ENCODE measurements at places on chromosomes 12 and 14. TPM values are rescaled to one million over a fixed set of nuclear protein-coding genes. Genes with fewer than 3 reads are reported as not detected.

GRCh38 chr14:94001016-94001415 is 3.9 kb downstream of the CCDC197 start:
- H3K27me3 ChIP-seq, result peaks cover 5% of the 10 kb centered on the region
- peaks cover 30% of the 10 kb centered on the region for H3K4me1 ChIP-seq
- H3K4me3 ChIP-seq, result no peak overlapping the region
- H3K36me3 ChIP-seq, result no peaks in the 10 kb centered on the region

GRCh38 chr12:14238221-14238792 is 127.2 kb upstream of the ATF7IP start:
- DNase-seq, result no peak
- peaks cover 9% of the 10 kb centered on the region for H3K36me3 ChIP-seq
- peaks cover 20% of the 10 kb centered on the region for H3K4me1 ChIP-seq
- no peak overlapping the region for H3K4me3 ChIP-seq

GRCh38 chr14:98161356-98161755 is 1110.6 kb downstream of the BCL11B start:
- H3K4me1 ChIP-seq, result peaks cover 70% of the 10 kb centered on the region
- H3K27me3 ChIP-seq, result no peaks in the 10 kb centered on the region
- no peak for DNase-seq
- H3K36me3 ChIP-seq, result peaks cover 10% of the 10 kb centered on the region
- H3K27ac ChIP-seq, result no peak overlapping the region

DNA sequence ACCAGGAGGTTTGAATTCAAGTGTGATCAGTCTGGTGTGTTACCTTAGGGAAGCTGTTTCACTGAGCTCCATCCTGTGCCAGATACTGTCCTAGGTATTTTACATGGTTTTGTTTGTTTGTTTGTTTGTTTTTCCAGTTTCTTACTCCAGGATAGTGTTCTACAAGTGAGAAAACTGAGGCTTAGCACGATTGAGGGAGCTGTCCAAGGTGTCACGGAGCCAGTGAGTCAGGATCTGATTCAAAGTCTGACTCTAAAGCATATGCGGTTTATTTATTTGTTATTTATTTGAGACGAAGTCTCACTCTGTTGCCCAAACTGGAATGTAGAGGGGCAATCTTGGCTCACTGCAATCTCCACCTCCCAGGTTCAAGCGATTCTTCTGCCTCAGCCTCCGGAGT is 79.7 kb upstream of the GNG2 start:
- H3K27me3 ChIP-seq, result peaks cover 6% of the 10 kb centered on the region
- no peaks in the 10 kb centered on the region for H3K36me3 ChIP-seq
- peaks cover 26% of the 10 kb centered on the region for H3K4me1 ChIP-seq
- DNase-seq, result peak; percentile 33
- no peak overlapping the region for H3K27ac ChIP-seq

GRCh38 chr12:120257041-120257821 is 8.3 kb downstream of the PXN start:
- no peak overlapping the region for H3K4me3 ChIP-seq
- peak overlapping the region; percentile 76 for H3K27ac ChIP-seq
- no peak for DNase-seq
- H3K36me3 ChIP-seq, result peaks cover 25% of the 10 kb centered on the region
- no peaks in the 10 kb centered on the region for H3K27me3 ChIP-seq
- H3K4me1 ChIP-seq, result peaks cover 87% of the 10 kb centered on the region

DNA sequence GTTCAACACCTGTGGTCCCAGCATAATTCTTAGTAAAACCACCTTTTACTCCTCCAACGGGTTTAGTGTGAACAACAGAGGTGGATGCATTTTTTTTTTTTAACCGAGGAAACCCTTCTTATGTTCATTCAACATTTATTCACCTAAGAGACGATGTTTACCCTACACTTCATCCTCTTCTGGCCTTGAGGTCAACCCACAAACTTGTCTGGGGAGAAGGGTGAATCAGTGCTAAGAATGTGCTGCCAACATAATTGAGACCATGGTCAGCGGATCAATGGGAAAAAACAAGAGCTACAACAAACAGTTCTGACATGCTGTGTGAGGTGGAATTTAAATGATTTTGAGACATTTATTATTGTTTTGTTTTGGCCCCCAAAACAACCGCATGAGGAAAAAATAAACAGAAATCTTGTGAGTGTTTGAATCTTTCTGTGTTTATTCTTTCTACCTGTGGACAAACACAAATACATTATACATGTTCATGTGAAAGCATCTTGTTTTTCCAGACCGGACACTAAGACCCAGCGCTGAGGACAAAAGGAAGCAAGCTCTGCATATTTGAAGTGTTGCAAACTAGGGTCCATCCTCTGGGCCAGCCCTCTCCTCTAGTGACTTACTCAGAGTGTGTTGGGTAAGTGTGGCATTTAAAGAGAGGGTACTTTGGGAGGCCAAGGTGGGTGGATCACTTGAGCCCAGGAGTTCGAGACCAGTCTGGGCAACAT is 5.1 kb upstream of the USP30 start:
- H3K36me3 ChIP-seq, result peaks cover 3% of the 10 kb centered on the region
- peaks cover 12% of the 10 kb centered on the region for H3K27me3 ChIP-seq
- no peak overlapping the region for H3K27ac ChIP-seq
- DNase-seq, result no peak

GRCh38 chr14:91230397-91231035 is 14.0 kb downstream of the GPR68 start:
- peak overlapping the region; percentile 100 for H3K27ac ChIP-seq
- peaks cover 43% of the 10 kb centered on the region for H3K36me3 ChIP-seq
- H3K4me1 ChIP-seq, result peaks cover 84% of the 10 kb centered on the region
- no peaks in the 10 kb centered on the region for H3K27me3 ChIP-seq

DNA sequence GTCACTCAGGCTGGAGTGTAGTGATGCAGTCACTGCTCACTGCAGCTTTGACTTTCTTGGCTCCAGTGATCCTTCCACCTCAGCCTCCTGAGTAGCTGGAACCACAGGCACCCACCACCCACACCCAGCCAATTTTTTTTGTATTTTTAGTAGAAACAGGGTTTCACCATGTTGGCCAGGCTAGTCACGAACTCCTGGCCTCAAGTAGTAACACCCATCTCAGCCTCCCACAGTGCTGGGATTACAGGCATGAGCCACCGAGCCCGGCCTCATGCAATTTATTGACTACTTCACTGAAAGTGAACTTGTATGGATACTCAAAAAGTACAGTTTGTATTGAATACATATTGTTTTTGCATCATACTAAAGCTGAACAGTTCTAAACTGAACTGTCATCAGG is 9.1 kb downstream of the PSEN1 start:
- no peak overlapping the region for H3K27ac ChIP-seq
- no peak overlapping the region for H3K4me3 ChIP-seq
- DNase-seq, result no peak
- peaks cover 20% of the 10 kb centered on the region for H3K36me3 ChIP-seq
- no peaks in the 10 kb centered on the region for H3K27me3 ChIP-seq

Gene DEGS2
- 2.8 TPM for total RNA-seq

Gene OR6C76
- not detected for total RNA-seq

Gene MANSC4
- not detected for total RNA-seq

Gene SLC25A3
- total RNA-seq, result 426 TPM
